RPMI7951 (cell line): ENCODE measurements at places on chromosomes 7 and 10. TPM values are rescaled to one million over a fixed set of nuclear protein-coding genes. Genes with fewer than 3 reads are reported as not detected.
A peak's percentile ranks its signal among the peaks of the same experiment; 100 is the strongest.

DNA sequence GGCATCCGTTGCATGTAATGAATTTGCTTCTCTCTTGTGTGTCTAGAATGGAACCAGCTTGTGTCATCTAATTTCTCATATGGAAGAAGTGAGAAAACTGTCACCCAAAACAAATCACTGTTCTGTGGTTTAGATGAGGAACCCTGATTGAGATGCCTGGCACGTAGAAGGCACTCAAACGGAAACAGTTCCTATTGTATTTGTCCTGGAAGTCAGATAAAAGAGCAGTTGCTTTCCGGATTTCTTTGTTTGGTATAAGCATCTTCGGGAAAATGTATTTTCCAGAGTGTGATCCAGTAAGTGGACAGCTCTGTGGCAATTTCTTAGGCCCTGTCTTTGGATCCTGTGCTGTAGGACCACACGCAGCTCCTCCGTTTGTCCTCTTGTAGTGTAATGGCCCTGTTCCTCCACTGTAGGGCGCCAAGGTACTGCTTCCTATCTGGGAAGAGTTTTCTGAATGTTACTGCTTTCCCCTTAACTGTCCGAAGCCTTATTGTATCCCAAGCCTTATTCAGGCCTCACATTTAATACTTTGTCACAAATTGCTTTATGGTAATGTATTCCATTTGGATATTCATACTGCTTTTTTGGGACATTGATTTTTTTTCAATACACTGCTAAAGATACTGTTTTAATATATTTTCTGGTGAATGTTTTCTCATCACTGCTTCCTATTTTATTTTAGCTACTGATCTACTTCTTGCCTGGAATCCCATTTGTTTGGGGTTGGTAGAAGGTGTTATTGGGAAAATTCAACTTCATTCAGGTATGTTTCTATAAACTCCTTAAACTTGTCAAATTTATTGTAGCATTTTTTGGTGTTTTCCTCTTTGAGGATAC lies 24.8 kb downstream of the INPP5F start:
- DNase-seq: peak; percentile 71

GRCh38 chr10:3568983-3569382 lies 216.0 kb downstream of the KLF6 start:
- DNase-seq: no peak

DNA sequence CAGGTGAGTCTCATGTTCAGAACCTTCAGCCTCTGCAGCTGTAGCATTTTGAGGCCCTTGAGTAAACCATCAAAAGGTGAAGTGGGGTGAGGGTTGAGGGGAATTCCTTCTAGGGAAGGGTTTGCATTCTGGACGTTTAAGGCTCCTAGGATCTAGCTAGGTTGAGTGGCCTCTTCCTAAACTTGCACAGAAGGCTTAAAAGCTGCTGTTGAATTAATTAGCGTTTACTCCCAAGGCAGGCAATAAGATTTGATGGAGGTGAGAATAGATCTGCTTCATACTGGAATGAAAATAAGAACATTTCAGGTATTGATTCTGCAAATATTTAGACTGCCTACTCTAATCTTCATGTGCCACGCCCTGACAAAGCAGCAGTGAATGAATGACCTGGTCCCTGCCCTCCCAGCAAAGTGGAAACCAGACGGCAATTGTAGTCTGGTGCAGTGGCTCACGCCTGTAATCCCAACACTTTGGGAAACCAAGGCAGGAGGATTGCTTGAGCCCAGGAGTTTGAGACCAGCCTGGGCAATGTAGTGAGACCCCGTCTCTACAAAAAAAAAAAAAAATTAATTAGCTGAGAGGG lies 11.4 kb upstream of the KPNA7 start:
- DNase-seq: no peak

GRCh38 chr10:106981452-106982075 lies 182.9 kb downstream of the SORCS1 start:
- no peak for DNase-seq

GRCh38 chr10:60147576-60148265 lies 241.4 kb upstream of the CCDC6 start:
- no peak for DNase-seq

GRCh38 chr10:131929122-131929845 lies 28.5 kb downstream of the PPP2R2D start:
- no peak for DNase-seq

GRCh38 chr10:89079961-89080360 lies 89.4 kb downstream of the FAS start:
- DNase-seq: peak; percentile 47

GRCh38 chr7:116259871-116260440 lies 49.6 kb downstream of the TES start:
- DNase-seq: peak; percentile 91

DNA sequence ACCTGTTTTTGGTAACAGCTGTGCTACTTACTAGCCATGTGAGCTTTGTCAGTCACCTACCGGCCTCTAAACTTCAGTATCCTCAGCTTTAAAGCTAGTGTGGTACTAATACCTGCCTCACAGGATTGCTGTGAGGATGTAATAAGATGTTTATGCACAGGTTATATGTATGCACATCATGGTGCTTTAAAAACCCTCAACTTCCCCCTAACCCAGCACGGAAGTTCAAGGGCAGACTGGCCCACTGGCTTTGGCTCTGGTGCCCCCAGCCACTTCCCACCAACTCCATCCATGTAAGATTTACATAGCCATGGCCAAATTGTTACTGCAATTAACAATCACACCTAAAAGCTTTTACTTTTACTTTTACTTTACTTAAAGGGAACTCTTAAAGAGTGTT lies 676.0 kb upstream of the GALNT17 start:
- no peak for DNase-seq

GRCh38 chr10:3785851-3786271 lies 852 bp upstream of the KLF6 start:
- no peak for DNase-seq

- DNase-seq: no peak
Measured at GRCh38 chr10:30192846-30193608, 133.6 kb upstream of the JCAD start.

DNA sequence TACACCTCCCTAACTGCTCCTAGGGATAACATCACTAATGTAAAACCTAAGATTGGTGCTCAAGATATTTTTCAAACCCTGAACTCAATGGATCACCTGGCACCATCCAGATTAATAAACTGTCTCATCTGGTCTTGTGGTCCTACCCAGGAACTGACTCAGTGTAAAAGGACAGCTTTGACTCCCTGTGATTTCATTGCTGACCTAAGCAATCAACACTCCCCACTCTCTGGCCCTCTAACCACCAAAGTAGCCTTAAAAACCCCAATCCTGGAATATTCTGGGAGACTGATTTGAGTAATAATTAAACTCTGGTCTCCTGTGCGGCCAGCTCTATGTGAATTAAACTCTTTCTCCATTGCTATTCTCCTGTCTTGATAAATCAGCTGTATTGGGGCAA lies 6.2 kb upstream of the USP54 start:
- peak; percentile 23 for DNase-seq

The CSGALNACT2 gene
- total RNA-seq: 6.8 and 9.5 TPM in 2 replicates

The PHKG1 gene
- total RNA-seq: 0.39 and 0.96 TPM in 2 replicates

The AP4M1 gene
- total RNA-seq: 22.6 and 36.8 TPM in 2 replicates
